Choroid plexus epithelial cell (primary cell): ENCODE measurements at places on chromosomes 2 and 18.

DNA sequence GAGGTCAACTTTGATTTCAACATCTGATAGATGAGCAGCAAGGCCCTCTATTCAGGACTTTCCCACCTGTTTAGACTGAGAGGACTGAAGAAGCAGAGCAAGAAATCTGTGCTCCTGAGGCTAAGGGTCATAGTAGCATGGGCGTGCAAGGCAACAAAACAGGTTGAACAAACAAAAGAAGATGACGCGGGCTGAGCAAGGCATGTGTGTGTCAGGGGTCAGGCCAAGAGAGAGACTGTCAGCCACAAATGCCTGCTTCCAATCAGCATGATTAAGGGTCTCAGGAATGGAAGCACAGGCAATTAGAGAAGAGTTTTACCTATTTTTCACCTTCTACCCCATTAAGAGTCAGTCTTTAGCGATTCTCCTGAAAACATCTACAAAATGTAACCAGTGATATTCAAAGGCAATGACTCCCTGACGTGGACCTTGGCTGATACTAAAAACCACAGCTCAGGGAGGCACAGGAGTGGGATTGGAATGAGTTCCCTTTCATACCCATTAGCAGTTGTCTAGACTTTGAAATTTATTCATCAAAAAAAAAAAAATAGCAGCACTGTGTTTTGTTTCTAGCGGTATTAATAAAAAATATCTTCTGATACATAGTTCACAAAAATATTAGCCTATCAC lies 81.9 kb downstream of the DYNAP start:
- DNase-seq: peak; percentile 47

GRCh38 chr2:67455219-67456142 lies 58.3 kb downstream of the ETAA1 start:
- DNase-seq: no peak

- DNase-seq: peak; percentile 80
Measured at GRCh38 chr18:32930695-32931301, 158.0 kb upstream of the KLHL14 start.

- DNase-seq: no peak
Measured at GRCh38 chr2:163801486-163801885, 65.7 kb upstream of the FIGN start.

DNA sequence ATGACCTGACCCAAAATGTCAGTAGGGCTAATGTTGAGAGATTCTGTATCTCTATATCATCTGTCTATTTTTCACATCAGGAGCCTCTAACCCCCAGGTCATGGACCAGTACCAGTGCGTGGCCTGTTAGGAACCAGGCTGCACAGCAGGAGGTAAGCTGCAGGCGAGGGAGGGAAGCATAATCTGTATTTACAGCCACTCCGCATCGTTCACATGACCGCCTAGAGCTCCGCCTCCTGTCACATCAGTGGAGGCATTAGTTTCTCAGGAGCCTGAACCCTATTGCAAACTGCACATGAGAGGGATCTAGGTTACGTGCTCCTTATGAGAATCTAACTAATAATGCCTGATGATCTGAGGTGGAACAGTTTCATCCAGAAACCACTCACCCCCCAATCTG lies 180.6 kb downstream of the RDH14 start:
- no peak for DNase-seq

- no peak for DNase-seq
Measured at GRCh38 chr2:229836847-229837246, 85.0 kb downstream of the TRIP12 start.

- no peak for DNase-seq
Measured at GRCh38 chr2:239117831-239118230, 269.9 kb downstream of the TWIST2 start.

DNA sequence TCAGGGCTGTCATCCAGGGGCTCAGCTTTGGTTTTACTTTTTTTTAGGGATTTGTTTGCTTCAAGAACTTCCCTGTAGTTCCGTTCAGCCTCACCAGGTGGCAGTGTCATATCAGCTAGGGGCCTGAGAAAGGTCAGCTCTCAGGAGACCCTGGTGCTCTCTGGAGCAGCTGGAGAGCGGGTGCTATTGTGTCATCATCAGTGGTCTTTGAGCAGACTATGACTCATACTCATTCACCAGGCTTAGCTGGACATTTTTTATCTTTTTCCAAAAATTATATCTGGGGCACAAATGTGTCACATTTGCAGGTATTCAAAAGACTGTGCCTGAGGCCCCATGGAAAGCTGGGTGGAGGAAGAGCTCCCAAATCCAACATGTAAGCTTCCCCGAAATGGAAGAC lies 24.4 kb downstream of the ZNF892 start:
- DNase-seq: peak; percentile 64

GRCh38 chr2:127498386-127498785 lies 27.9 kb downstream of the IWS1 start:
- peak; percentile 65 for DNase-seq

GRCh38 chr2:115083225-115083624 lies 640.8 kb downstream of the DPP10 start:
- DNase-seq: no peak

DNA sequence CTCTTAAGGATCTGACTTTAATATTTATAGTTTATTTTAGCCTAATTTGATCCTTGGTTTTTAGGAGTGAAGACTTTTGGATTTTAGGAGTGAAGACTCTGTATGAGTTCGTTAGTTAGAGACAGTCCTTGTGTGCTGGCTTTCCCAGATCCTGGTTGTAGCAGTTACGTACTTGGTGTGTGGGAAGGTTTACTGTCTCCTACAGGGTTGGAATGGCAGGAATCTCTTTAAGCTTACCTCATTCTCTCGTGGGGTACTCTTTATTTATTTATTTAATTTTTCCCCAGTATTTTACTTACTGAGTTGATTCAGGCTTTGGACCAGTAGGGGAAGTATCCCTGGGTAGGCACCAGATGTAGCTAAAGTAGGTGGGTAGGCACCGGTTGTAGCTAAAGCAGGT lies 1.8 kb upstream of the CXCR2 start:
- peak; percentile 57 for DNase-seq

GRCh38 chr2:240868286-240869108 lies at the start of gene AGXT:
TSS of gene AGXT (plus strand) at chr2:240868824. CDS start at chr2:240868866, 42 bp downstream.
- DNase-seq: peak; percentile 71

DNA sequence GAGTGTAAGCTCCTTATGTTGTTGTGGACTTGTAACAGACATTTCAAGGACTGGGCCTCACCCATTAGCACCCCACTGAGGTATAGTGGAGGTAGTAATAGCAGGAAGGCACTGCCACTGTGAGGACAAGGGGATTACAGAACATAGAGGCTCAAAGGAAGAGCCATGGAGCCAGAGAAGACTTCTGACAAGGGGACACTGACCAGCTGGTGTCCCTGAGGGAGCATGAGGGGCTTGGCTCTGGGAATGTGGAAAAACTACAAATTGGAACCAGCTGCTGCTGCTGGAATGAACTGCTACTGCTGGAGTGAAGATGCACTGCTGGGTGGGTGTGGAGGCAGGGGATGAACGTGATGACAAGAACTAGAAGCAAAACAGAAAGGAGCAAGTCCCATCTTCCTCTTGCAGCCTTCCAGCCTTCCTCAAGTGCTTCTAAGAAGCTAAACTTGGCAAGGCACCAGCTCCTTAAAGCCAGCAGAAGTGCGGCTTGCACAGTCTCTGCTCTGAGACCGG lies 167.3 kb upstream of the NOSTRIN start:
- DNase-seq: peak; percentile 91
